ENCODE measurements at places on chromosomes 7 and 10. TPM values are rescaled to one million over a fixed set of nuclear protein-coding genes. Genes with fewer than 3 reads are reported as not detected.

DNA sequence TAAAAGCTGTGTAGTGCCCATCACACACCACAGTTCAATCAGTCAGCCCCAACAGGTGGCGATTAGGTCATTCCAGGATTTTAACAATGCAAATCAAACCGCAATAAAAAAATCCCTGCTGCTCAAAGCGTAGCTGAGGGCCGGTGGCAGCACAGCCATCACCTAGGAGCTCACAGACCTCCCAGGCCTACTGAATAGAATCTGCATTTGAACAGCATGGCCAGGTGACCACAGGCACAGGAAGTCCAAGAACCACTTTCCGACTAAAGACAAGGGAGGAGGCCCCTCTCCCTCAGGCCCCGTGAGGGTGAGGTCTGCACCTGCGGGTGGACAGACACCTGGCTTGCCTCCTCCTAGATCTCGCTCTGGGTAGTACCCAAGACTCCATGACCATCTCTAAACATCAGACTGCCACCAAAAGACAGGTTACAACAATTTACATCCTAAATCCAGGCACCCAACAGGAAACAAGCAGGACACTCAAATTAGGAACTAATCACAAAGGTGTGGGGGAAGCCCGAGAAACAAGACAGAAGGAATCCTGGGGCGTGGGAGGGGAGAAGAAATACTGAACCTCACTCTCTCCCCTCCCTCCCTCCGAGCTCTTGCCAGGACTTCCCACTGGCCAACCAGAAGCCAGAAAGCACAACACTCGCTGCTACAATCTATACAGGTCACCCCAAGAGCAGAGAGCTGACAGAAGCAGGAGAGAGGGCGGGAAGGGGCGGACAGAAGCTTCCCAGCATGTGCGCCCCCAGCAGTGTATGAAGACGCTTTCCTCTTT, 19.2 kb downstream of the GNA12 start:
- no peak for DNase-seq

- no peak for DNase-seq
Observed at GRCh38 chr10:4013651-4014121, 228.7 kb upstream of the KLF6 start.

GRCh38 chr10:122281751-122282150, 10.7 kb downstream of the BTBD16 start:
- DNase-seq, result no peak

- DNase-seq, result no peak
Observed at GRCh38 chr7:107998660-107999480, 4.1 kb downstream of the LAMB1 start.

DNA sequence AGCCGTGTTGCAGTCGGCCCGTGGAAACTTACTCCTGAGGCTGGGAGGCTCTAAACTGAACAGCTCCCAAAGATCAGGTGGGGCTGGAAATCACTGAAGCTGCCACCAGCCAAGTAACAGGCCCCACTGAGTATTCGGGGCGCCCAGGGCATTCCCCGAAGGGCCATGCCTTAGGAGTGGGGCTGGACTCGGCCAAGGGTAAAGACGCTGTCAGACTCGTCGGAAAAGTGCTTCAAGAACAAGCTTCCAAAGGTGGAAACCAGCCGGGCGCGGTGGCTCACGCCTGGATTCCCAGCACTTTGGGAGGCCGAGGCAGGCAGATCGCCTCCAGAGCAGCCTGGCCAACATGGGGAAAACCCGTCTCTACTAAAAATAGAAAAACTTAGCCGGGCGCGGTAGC, 102.8 kb downstream of the GALNT11 start:
- no peak for DNase-seq

The C10orf53 gene
- polyA plus RNA-seq, result not detected

The AHR gene
- 54.1 TPM for polyA plus RNA-seq

The PKD2L1 gene
- polyA plus RNA-seq, result 1.5 TPM

The ADIRF gene
- not detected for polyA plus RNA-seq

The GIMAP7 gene
- polyA plus RNA-seq, result 54.5 TPM

- DNase-seq, result peak; percentile 12
Observed at GRCh38 chr10:32317795-32318357, 29.1 kb downstream of the EPC1 start.

GRCh38 chr7:135717693-135718092, 10.3 kb downstream of the SLC13A4 start:
- no peak for DNase-seq

- DNase-seq, result no peak
Observed at GRCh38 chr7:12386313-12386740, 17.3 kb downstream of the VWDE start.

DNA sequence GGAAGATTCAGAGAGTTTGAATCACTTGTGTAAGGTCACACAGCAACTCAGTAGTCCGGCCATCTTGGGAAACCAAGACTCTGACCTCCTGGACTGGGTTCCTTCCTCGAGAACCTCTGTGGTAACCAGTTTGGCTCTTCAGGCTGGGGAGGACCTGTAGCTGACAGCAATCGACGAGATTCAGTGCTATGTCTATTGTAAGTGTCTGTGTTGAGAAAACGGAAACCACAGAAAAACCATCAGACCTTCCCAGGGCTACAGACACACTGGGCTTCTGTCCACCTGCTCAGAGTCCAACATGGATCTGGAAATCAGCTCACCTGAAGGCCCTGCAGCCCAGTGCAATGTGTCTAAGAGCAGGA, 403.7 kb downstream of the RPS24 start:
- no peak for DNase-seq

GRCh38 chr10:74593470-74593869, 232.9 kb upstream of the KAT6B start:
- no peak for DNase-seq

- no peak for DNase-seq
Observed at GRCh38 chr7:30459591-30460245, 18.9 kb downstream of the NOD1 start.
